ENCODE measurements at places on chromosomes 11 and 22. TPM values are rescaled to one million over a fixed set of nuclear protein-coding genes. Genes with fewer than 3 reads are reported as not detected.

The RRM1 gene
- total RNA-seq, result 36.0 TPM

The OOSP3 gene
- total RNA-seq, result not detected

The PYGM gene
- total RNA-seq, result 4.8 TPM

The FAM227A gene
- not detected for total RNA-seq

The UPK3A gene
- 0.94 TPM for total RNA-seq

The TAF6L gene
- total RNA-seq, result 7.3 TPM

The TRIOBP gene
- 30.0 TPM for total RNA-seq

The PANX2 gene
- total RNA-seq, result 0.94 TPM

The OR52E8 gene
- not detected for total RNA-seq

The ST14 gene
- total RNA-seq, result 11.4 TPM

The DBX1 gene
- total RNA-seq, result not detected

The C22orf42 gene
- 0.10 TPM for total RNA-seq

The BIRC3 gene
- 228 TPM for total RNA-seq

Measured in mononuclear cell (primary cell).